Kidney epithelial cell (primary cell): ENCODE measurements at places on chromosomes 7 and 10. TPM values are rescaled to one million over a fixed set of nuclear protein-coding genes. Genes with fewer than 3 reads are reported as not detected.

DNA sequence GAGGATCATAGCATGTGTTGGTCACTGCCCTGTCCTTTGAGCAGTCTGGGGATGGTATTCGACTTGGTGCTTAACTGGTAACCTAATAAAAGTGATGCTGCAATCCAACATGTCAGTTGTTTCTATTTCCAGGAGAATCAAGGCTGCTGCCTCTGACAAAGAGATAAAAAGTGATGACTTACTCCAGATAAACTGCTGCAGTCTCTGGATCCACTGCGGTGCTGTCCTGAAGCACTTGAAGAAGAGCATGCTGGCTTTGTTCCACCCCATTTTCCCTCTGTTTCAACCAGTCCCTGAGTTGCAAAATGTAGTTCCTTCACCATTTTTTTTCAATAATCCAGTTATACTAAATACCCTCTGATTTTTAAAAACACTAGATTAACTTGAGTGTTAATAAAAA lies 403.5 kb upstream of the ANKRD30A start:
- DNase-seq: no peak

DNA sequence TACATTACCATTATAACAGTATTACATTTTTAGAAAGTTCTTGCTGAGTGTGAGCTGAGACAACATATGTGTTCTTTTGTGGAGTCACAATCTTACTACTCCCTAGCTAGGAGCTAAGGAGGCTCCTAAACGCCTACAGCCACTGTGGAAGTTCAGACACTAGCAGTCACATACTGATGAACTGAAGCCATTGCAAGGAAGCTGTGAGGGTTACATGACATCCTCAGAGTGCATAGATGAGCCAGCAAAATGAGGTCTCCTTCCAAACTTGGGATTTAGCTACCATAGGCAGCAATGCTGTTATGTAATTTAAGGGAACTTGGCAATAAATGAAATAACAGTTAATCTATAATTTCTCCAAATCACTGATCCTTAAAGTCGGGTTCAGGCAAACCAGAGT lies 10.8 kb upstream of the ST7 start:
- DNase-seq: no peak

Gene EPHB4
- 138 TPM in 2 replicates for total RNA-seq

DNA sequence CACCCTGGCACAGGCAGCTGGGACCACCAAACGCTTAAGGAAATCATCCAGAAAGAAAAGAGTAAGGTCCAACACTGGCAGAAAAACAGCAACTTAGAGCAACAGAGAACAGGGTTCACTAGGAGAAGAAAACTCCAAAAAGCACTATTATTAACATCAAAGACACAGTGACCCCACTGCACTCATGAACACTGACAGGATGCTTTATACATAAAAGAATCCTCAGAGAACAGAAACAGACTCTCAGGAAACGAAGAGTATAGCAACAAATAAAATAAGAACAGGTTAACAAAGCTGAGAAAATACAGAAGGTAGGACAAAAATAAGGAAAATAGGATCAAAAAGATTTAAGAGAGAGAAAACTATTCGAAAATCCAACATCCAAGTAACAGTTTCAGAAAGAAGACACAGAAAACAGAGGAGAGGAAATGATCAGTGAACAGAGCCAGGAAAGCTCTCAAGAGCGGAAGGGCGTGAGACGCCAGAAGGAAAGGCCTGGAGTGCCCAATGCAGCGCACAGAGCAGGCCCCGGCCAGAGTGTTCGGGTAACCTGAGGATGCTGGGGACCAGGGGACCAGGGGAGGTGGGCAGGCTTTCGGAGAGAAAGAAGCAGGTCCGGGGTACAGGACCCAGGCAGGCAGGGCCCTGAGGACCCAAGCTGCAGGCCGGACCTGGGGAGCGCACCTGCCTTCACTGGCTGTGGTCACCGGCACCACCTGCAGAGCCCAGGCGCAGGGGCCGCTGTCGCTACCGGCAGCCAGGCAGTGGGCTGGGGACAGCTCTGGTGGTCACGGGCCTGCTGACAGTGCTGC lies 258.2 kb downstream of the MAD1L1 start:
- no peak for DNase-seq

Gene TMEM184A
- total RNA-seq: 5.7 and 5.8 TPM in 2 replicates

GRCh38 chr10:3165196-3165595 lies 7.4 kb downstream of the PITRM1 start:
- no peak for DNase-seq

DNA sequence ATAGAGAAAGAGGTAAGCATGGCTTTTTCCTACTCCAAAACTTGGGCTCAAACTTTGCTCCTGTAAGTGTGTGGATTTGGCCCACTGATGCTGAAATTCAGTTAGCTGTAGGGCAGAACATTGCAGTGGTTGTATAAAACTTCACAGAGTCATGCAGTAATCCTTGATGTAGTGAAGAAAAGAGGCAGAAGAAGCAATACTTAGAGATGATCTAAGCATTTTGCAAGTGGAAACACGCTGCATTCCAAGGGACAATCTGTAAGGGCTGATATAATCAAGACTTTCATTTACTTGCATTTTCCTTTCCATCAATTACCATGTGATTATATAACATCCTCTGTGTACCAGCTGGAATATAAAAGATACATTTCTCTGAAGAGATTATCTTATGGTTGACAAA lies 338.8 kb downstream of the DNAJB9 start:
- no peak for DNase-seq

Gene EGR2
- 0.67 and 1.2 TPM in 2 replicates for total RNA-seq

- no peak for DNase-seq
Observed at GRCh38 chr10:28872587-28873165, 195.4 kb downstream of the BAMBI start.

DNA sequence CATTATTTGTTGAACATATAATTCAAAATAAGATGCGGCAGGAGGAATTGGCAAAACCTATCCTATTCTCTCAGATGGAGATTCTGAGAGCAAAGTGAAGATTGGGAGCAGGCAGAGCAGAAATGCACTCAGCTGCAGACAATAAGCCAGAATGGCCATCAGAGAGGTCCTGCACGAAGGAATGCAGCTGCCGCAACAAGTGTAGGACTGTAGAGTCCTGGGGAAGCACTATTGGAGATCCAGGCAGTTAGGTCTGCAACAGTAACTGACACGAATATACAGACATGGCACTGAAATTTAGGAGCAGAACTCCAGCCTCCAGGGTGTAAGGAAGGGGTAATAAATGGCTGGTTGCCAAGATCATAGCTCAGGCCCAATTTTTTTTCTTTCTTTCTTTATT lies 10.4 kb upstream of the COL1A2 start:
- no peak for DNase-seq

DNA sequence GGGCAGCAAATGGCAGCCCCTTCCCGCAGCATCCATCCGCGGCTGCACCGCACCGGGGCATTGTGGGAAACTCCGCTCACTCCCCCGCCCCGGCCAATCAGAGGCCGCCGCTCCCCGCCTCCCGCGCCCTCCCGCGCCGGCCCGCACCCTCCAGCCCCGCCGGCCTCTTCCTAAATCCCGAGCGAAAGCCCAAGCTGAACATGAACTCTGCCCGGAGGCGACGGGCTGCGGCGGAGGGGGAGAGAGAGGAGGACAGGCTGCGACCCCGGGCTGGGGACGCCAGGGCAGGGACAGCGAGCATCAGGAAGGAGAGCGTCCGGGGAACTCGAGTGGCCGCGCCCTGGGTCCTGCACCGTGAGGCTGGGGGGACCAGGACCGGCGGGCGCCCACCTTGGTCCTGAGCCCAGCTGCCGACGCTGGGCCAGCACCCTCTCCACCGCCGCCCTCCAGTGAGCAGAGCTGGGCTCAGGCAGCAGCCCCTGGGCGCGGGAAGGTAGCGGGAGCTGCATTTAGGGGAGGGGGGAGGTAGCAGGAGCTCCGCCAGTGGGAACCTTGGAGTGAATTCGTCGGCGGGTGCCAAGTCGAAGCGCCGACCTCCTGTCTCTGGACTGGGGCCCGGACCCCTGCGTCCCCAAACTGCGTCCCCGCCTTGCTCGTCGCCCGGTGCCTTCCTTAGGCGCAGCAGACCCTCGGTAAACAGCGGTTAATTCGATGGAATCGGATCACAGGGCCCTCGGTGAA lies at the start of gene DGKI:
TSS of gene DGKI (minus strand) at position 148 of the 741 bp plus-strand sequence.
- DNase-seq: no peak

Gene FIS1
- total RNA-seq: 203 and 231 TPM in 2 replicates

DNA sequence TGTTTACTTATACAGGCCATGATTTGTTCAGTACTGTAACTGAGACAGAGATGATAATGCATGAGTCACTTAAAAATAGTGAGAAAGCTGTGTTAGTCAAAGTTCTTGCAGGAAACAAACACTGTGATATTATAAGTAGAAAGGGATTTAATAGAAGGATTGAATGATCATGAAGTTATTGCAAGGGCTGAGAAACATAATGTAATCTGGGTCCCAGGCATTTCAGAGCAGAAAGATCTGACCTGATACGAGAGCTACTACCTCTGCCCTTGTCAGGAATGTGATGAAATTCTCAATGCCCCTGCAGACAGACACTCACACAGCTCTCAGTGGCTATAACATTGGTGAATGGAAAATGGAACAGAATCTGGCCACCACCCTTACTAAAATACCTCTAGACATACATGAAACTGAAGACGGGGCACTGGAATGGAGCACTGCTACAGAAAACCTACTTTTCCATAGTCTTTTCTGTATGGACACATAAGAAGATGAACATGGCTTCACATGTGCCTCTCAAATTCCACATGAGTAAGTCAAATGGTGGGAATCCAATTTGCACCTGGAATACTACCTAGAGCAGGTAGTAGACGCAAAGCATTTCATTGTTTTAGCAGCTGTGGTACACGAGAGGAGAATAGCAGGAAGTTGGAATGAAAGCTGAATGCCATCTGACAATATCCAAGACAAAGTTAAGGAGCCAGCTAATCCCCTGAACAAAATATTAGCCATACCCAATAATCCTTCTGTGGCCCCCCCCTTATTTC lies 19.1 kb upstream of the VWDE start:
- DNase-seq: no peak

Gene PTF1A
- total RNA-seq: not detected in 2 replicates

- DNase-seq: no peak
Observed at GRCh38 chr10:51368943-51369342, 294.7 kb downstream of the PRKG1 start.

DNA sequence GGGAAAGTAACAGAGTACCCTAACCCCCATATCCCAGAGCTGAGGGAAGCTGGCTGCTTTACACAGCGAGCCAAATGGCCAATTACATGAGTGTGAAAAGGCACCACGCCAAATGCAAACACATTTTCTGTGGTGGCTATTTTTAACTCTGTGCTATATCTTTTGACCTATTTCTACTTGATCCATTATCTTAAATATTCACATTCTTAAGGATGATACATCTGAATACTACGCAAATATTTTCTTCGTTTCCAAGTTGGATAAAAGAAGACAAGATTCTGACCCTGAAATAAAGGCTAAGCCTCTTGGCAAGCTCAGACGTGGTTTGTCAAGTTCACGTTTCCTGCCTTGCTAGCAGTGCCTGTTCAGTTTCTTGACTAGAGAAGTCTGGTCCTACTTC lies 146.7 kb upstream of the TMEM196 start:
- no peak for DNase-seq

DNA sequence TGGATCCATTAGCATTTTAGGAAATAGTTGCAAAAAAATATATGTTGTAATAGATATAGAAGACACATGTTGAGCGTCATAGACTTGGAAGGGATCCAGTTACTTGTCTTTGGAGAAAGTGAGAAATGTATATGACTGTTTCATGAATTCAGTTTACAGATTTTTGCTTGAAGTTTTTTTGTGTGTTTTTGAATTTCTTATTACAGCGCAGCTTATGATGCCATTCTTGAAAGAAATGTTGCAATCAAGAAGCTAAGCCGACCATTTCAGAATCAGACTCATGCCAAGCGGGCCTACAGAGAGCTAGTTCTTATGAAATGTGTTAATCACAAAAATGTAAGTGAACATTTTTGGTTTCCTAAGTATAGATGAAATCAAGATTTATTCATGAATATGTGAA lies 98.2 kb downstream of the MAPK8 start:
- DNase-seq: no peak

DNA sequence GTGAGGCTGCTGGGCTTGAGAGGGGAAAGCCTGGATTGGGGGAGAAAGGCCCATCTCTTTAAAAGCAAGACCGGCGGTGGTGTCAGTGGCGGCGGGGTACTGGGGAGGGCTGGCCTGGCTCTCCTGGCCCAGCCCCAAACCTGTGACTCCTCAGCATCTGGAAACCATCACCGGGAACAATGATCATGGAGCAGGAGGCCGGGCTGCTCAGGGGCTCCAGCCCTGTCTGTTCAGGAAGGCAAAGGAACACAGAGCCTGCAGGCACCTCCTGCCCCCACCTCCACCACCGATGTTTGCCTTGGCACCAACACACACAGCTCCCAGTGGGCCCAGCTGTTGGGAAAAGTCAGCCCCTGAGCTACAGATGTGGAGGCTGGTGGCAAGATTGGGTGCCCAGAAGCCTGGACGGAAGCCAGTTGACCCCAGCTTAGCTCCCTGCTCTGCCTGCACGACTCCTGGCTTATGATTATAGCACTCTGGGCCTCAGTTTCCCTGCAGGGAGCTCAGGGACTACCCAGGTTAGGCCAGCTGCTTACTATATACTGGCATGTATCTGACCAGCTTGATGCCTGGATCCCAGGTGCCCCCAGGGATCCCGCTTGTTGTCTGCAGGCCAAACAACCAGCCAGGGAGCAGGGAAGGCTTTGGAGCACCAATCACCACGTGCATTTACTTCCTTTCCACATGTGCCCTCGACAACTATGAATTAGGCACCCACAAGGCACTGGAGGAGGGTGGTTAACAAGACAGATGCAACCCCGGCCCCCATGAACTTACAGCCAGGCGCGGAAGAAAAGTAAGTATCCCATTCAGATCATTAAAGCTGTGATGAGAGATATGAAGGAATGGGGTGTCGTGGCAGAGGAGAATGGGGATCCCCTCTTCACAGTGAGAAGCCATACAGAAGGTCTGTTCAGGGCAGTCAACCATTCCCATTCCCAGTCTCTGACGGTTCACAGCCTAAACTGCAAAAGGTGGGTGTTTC lies 37.3 kb downstream of the ZCCHC24 start:
- no peak for DNase-seq

DNA sequence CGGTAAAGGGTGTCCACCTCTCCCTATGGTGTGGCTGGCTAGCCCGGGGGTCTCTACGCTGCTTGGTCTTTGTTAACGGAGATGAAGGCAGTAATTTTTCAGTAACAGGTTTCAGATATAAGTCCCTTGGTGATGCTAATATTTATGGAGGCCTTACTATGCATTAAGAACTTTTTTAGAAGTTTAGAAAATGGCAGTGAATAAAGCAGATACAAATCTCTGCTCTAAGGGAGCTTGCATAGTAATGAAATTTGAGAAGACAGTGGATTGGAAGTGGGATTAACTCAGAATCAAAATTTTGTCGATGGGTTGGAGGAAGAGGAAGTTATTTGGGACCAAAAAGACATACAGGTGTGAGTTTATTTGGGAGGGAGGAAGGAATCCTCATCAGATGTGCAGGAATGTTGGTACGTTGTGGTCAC lies 445 bp downstream of the SSBP1 start:
- DNase-seq: no peak

DNA sequence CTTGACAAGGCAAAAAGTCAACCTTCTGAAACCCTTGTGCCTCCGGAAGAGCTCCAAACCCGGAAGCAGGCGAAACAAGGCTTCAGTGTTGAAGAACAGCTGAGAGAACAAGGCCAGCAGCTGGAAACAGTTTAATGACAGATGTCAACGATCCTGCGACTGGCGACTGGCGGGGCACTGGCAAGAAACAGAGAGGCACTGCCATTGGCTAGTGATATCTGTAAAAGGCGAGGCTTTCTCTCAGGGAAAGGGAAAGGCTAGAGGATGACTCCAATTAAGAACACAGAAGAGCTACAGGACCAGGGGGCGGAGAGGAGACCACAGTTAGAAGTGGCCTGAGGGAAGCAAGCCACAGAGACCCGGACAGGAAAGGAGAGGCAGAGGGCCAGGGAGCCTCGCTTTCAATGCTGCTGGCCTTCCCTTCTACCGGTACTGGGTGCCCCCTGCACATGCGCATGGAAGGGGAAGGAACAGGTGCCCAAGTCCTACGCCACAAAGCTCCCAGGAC lies 19.4 kb downstream of the ITGB1 start:
- DNase-seq: no peak
